ENCODE measurements at places on chromosomes 11 and 22.

DNA sequence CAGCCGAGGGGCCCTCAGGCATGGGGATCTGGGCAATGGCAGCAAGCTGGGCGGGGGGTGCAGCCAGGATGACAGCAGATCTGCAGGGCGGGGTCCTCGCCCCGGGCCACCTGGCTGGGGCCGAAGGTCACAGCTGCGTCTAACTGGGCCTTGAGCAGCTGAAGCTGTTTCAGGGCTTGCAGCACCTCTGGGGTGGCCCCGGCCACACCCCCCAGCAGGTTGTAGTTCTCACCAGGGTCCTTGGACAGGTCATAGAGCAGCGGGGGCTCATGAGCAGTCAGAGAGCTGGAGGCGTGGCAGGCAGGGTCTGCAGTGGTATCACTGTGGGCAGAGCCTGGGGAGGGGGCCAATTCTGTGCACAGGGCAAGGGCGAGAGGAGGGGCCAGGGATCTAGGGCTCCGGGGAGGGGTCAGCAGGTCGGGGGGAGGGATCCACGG, 2.8 kb downstream of the ARSA start:
- no peak for DNase-seq

- DNase-seq = no peak
Measured at GRCh38 chr11:127624306-127624856, 623.8 kb upstream of the KIRREL3 start.

- no peak for DNase-seq
Measured at GRCh38 chr11:11149671-11150459, 203.2 kb downstream of the CSNK2A3 start.

GRCh38 chr11:116148056-116148455, 624.7 kb downstream of the BUD13 start:
- DNase-seq = no peak

GRCh38 chr22:19085233-19085718, 36.9 kb downstream of the DGCR2 start:
- peak; percentile 23 for DNase-seq

- no peak for DNase-seq
Measured at GRCh38 chr11:118783724-118784495, 7.1 kb downstream of the DDX6 start.

- DNase-seq = no peak
Measured at GRCh38 chr22:49016909-49017481, 810.7 kb downstream of the BRD1 start.

DNA sequence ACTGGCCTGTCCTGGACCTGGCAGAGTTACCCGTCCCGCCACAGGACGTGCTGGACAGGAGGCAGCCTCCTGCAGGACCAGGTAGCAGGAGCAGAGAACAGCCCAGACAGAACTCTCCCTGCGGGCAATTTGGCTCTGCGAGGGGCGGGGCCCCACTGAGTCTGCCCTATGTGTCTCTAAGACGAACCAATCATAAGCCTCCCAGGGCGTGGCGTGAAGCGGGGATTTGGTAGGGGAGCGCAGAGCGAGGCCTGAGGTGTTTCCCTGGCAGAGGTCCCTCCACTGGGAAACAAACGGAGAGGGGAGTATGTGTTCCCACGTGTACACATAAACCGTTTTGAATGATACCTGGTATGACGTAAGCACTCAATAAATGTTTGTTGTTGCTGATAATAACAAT, 7.4 kb downstream of the CD82 start:
- no peak for DNase-seq

DNA sequence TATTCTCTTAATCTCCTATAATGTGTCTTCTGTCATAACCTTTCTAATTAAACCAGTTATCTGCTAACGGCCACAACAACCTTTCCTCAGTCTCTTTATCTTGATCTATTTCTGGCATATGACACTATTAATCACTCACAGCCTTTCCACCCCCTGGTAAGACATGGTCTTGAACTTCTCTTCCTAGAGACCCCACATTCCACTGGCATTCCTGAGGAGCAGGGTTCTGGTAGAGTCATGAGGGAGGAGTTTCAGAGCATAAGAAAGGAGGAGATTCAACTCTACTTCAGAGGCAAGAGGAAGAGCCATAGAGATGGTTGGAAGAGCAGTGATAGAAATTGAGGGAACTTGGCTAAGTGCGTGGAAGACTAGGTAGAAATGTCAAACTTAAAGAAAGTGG, 325.6 kb downstream of the BLID start:
- DNase-seq = no peak

DNA sequence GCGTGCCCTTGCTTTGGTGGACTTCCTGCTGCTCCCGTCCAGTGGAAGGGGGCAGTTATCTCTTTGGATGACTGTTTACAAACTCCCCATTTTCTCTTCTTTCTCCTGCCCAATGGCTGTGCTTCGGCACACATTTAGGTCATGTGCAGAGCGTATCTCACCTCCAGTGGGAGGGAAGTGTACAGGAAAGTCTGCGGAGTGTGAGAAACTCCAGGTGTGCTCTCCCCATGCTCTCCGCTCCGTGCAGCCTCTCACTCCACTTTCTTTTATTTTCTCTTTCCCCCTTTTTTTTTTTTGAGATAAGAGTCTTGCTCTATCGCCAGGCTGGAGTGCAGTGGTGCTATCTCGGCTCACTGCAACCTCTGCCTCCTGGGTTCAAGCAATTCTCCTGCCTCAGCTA, 11.9 kb upstream of the TEF start:
- no peak for DNase-seq

DNA sequence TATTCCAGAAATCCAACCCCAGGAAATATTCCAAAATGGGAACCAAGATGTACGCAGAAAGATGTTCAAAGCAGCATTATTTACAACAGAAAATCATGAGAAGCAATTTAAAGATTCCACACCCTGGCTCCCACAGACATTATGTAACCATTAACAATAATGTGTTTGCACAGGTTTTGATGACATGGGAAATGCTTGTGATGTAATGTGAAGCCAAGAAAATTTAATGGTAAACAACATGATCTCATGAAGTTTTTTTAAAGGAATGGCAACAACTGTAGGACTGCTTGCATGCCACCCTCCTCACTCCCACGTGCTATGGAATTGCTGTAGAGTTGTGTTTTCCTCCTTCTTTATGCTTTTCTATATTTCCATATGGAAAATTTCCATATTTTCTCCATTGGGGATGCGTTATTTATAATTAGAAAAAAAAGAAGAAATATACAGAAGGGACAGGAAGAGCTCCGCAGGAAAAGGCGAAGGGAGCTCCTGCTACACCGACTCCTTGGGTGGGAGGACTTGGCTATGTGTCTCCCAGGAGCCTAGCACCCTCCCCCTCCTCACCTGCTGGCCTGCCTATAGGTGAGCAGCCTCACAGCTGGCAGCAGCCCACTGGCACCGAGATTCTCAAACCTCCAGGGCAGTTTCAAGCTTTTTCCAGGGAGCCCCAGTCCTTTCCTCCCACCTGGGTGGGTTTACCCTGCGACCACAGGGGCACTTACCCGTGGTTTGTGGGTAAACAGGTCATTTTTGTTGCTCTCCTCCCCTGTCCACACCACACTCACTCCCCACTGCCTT, 20.9 kb downstream of the LRFN4 start:
- no peak for DNase-seq

- no peak for DNase-seq
Measured at GRCh38 chr22:17477391-17477833, 85.9 kb upstream of the SLC25A18 start.

DNA sequence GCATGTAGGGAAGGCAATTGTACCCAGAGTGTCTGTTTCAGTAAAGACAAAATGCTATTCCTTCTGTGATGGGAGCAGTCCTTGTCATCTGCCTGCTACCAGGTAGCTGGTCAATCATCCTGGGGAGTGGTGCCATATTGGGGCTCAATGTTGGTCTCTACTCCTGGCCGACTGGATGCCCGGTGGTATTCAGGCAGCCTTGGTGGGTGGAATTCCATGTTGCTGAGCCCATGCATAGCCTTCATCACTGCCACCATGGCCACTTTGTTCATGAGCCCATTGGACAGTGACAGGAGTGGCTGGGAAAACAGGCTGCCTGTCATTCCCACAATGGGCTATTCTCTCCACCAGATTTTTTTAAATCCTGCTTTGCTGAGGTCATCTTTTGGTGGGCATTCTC, 121.0 kb downstream of the WNT7B start:
- no peak for DNase-seq

GRCh38 chr11:34492806-34493414, 20.7 kb downstream of the ELF5 start:
- DNase-seq = peak; percentile 69

DNA sequence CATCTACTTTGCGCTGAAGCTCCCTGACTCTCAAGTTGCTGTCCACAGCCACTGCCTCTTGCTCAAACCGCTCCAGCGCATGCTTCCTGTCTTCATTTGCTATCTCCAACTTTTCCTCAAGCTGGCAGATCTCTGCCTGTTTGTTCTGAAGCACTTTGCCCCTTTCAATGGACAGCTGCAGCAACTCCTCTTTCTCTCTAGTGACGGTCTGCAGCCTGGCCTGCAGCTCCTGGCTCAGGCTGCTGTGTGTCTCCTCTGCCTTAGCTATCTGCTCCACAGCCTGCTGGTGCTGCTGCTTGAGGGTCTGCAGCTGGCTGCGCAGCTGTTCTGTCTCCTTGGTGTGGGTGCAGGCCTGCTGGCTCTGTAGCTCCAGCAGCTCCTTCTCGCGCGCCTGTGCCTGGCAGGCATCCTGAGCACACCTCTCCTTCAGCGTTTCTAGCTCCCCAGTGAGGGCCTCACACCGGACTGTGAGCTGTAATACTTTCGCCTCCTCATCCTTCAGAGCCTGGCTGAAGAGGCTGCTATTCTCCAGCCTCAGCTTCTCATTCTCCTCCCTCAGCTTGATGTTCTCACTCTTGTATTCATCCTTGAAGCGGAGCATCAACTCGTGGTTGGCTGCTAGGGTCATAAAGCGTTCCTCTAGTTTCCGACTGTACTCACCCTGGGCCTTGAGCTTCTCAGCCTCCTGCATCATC, 723 bp downstream of the CCDC89 start:
- DNase-seq = no peak

GRCh38 chr11:24453129-24453718, 43.6 kb upstream of the LUZP2 start:
- peak; percentile 0 for DNase-seq

DNA sequence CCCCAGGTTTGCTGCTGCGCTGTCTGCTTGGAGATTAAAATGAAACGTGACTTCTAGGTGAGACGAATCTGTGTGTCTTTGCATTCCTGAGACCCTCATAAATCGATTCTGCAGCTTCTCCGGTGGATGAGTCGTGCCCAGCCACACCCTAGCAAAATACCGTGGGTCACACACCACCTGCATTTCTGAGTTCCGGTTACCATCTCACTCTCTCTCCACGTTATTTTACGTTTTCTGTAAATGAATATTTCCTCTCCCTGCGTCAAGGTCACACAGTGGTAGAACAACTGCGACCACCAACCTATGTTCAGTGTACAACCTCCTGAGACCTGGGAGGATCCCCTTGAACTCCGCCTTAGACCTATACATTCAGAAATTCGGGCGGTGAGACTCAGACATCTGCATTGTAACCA, 1.1 kb downstream of the YWHAH start:
- DNase-seq = no peak

DNA sequence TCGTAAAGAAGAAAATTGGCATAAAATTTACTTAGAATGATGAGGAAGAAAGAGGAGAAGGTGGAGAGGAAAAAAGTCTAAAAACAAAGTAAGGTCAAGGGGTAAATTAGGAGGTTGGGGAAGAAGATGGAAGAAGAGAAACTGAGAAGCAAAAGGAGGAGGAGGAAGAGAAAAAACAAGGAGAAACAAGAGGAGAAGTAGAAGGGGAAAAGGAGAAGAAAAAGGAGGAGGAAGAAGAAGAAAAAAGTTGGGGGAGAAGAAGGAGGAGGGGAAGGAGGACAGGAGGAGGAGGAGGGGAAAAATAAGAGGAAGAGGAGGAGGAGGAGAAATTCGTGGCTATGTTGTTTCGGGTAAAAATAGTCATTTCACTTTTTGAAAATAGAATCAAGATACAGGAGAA, 42.4 kb downstream of the IL10RA start:
- no peak for DNase-seq

GRCh38 chr22:44776605-44777363, 24.4 kb downstream of the ARHGAP8 start:
- no peak for DNase-seq

DNA sequence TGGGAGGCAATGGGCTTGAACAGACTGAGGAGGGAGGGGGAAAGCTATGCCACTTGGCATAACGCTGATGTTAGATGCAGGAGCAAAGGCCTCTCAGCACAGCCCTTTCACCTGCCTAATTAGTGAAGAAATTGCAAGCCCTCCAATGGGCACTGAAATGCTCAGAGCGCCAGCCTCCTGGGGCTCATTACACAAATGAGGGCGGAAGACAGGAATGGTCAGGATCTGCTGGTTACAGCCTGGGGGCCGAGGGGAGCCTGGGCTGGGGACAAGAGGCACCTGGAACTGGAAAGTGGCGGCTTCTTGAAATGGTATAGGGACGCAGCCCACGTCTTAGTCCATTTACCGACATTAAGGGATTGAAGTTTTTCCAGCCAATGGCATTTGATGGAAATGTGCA, 50.2 kb upstream of the PLET1 start:
- DNase-seq = no peak

GRCh38 chr11:101321222-101321621, 191.6 kb upstream of the PGR start:
- no peak for DNase-seq

DNA sequence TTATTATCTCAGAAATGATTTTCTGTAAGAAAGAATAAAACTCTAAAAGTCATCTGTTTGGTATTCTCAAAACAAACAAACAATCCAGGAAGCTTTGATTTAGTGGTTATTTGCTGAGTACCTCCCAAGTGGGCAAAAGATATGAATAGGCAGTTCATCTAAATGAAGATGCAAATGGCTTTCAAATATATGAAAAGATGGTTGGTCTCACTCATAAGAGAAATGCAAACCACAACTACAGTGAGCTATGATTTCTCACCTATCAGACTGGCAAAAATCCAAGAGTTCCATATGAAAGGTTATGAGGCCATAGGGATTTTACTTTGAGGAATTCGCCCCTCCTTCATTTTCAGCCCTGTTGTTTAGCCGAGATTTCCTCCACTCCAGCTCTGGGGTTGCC, 11.3 kb upstream of the P2RY2 start:
- no peak for DNase-seq

DNA sequence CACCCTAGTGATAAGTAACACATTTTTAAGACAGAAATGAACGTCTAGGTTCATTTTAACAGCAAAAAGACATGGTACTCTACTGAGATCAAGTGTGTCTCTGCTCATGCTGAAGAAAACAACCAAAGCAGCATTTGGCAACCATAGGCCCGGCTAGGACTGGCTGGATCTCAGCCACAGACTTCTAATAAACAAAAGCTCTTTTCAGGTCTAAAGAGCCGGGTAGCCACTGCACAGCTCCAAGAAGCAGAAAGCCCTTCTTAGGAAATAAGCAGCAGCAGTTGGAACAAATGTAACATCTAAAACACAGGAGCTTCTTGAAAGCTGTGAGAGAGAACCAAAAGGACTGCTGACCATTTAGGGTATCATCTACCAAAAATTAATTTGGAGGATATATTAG, 37.6 kb downstream of the PITPNB start:
- DNase-seq = peak; percentile 48

DNA sequence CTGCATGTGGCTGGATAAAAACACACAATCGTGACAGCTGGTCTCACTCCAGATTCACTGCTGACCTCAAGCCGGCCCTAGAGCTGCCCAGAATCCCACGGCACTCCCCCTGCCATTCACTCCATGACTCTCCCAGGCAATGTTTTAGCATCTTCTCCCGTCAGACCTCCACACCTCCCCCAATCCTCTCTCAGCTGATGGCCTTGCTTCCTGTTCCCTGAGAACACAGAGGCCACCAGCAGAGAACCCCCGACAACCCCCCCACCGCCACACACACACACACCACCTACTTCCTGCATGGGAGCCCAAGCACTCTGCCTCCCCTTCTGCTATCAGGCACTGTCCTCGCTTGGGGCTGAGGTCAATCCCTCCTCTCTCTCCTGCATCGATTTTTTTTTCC, 9.3 kb downstream of the TNKS1BP1 start:
- peak; percentile 61 for DNase-seq

All from astrocyte of the spinal cord (primary cell).